HuH-7 (cell line): ENCODE measurements at places on chromosomes 16 and 17.
A peak's percentile ranks its signal among the peaks of the same experiment; 100 is the strongest.

GRCh38 chr17:47802341-47803022 is 19.1 kb downstream of the OSBPL7 start:
- peak; percentile 89 for DNase-seq

DNA sequence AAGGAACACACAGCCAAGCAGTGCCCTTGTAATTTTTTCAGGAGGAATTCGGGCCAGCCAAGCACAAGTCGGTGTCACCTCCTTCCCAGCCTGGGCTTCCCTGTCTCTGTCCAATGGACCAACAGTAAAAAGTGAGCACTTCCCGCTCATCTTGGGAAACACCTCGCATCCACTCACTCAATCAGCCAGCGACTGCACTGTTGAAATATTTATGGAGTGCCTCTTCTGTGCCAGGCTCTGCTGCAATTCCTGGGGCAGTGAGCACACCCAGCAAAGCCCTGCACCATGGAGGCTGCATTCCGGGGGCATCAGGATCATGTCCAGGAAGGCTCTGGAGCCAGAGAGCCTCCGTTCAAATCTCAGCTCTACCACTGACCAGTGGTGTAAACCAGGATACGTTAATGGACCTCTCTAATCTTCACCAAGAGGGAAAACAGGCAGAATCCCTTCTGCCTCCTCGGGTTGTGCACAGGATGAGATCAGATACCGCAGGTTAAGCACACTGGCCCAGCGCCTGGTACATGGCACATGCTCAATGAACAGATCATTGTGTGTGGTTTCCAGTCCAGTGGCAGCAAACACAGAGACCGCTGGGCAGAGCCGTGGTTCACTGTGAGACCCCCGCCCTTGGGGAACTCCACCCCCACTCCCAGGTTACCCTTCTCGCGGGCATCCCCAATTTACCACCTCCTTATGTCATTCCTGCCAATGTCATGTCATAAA is 194.3 kb downstream of the ZNF423 start:
- no peak for DNase-seq

DNA sequence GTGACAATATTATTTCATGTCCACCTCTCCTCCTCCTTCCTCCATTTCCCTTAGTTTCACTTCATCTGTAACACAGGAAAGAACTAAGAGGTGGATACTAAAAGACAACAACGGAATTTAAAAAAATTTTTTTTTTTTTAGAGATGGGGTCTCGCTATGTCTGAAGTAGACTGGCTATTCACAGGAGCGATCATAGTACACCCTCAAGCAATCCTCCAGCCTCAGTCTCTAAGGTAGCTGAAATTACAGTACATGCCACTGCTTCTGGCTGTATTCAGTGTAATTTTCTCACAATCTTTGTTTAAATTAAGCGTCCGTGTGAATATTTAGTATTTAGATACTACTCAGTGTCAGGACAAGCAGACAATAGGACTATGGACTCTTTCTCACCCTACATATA is 35.6 kb downstream of the FBXL20 start:
- no peak for DNase-seq

- no peak for DNase-seq
Observed at GRCh38 chr17:8537734-8538133, 92.8 kb downstream of the MYH10 start.

DNA sequence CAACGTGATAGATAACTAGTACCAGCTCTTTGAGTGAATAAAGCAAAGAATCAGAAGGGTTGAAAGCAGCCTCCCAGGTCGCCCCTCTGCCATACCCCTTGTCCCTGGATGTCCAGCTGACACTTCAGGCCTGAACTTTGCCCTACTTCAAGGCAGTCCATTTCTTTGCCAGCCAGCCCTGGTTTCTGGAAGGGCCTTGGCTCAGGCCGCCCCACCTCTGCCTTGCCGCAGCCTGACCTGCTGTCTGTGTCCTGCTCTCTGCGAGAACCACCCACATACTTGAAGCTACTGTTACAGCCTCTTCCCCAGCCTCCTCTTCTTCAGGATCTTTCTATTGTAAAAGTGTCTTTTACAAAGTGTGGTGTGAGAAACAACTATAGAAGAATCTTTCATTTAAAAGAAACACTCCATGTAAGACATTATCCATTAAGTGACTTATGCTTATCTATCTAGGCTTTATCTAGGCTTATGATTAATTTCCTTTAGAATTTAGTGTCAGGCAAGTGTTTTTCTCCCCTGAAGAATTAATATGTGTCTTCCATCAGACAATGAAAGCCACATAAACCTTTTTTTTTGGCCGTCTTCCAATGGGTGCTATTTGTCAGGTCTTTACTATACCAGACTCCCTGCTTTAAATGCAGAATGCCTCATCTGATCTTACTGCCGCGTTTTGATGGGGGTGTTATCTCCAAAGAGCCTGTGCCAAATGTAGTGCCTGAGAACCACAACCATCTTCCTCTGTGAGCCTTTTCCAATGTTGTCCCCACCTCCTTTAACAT is 133.9 kb downstream of the SOCS1 start:
- no peak for DNase-seq

GRCh38 chr17:7380321-7380720 is 568 bp upstream of the TNK1 start:
- no peak for DNase-seq

GRCh38 chr17:50129353-50129727 is 620 bp downstream of the SAMD14 start:
- no peak for DNase-seq

- no peak for DNase-seq
Observed at GRCh38 chr16:7369204-7369603, 36.6 kb downstream of the RBFOX1 start.

DNA sequence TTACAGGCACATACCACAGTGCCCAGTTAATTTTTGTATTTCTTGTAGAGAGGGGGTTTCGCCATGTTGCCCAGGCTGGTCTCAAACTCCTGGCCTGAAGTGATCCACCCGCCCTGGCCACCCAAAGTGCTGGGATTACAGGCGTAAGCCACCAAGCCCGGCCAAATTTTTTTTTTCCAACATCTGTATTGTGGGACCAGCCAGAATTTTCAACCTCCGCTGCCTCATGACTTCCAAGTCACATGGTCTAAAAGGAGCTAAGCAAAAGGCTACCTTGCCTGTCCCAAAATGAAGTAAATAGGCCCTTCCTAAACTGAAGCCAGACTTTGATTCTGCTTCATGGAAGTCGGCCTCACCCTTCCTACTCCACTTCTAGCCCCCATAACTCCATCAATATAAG is 4.2 kb upstream of the SPAG7 start:
- DNase-seq: no peak

DNA sequence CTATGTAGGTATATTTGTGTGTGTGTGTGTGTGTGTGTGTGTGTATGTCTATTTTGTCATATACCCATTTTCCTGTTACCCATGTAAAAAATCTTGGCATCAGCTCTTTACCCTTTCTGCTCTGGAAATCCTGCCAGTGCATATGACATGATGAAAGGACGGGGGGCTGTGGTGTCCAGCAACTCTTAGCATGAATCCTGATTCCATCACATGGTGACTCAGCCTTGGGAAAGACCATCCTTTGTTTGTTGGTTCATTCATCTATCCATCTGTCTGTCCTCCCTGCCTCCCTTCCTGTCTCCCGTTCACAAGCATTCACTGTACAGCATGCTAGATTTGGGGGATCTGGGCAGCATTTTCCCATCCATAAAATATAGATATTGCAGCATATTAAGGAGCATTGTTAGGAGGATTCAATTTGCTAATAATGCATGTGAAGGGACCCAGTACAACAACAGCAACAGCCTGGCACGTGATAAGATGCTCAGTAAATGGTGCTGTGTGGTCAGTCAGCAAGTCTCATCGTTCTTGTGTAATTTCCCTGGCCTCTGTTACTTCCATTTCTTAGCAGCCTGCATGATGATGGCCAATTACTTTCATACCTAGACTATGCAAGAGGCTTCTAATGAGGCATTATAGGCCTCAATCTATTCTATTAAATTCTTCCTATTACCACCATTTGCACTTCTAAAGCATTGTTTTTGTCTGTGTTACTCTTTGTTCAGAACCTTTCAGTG is 191.0 kb downstream of the PRKCA start:
- no peak for DNase-seq

DNA sequence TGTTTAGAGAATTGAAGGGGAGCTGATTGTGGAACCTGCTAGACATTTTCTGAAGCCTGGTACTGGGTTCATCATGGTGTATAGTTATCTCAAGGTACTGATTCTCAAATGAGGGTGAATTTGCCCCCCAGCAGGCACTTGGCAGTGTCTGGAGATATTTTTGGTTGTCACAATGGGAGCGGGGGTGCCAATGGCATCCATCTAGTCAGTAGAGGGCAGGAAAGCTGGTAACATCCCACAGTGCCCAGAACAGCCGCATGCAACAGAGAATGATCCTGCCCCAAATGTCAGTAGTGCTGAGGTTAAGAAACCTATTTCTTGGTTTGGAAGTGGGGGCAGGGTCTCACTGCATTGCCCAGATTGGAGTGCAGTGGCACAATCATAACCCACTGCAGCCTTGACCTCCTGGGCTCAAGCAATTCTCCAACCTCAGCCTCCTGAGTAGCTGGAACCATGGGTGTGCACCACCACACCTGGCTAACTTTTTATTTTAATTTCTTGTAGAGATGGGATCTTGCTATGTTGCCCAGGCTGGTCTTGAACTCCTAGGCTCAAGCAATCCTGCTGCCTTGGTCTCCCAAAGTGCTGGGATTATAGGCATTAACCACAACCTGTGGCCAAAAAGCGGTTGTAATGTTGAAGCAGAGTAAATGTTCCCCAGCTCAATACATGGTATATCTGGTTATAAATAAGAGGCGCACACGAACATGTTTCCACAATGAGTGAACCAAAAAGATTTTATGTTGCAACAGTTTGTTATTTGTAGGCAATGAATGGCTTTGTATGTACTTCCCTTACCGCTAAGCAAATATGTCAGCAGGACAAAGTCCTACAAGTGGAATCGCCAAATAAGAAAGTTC is 46.4 kb upstream of the EEF2KMT start:
- DNase-seq: peak; percentile 6

DNA sequence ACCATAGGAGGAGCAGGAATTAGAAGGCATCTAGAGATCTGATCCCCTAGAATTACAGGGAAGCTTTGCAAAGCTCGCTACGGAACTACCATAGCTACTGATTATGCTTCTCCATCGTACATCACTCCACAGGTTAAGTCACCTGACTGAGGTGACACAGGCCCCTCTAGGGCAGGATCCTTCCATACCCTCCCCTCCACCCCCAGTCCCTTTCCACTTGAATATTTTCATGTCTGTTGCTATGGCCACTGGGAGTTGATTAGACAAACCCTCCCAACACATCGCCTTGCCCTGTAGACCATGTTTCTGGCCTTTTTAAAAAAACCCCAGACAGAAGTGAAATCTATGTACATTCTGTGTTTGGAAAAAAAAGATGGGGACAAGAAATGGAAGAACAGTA is 287.1 kb downstream of the SOX9 start:
- DNase-seq: no peak

DNA sequence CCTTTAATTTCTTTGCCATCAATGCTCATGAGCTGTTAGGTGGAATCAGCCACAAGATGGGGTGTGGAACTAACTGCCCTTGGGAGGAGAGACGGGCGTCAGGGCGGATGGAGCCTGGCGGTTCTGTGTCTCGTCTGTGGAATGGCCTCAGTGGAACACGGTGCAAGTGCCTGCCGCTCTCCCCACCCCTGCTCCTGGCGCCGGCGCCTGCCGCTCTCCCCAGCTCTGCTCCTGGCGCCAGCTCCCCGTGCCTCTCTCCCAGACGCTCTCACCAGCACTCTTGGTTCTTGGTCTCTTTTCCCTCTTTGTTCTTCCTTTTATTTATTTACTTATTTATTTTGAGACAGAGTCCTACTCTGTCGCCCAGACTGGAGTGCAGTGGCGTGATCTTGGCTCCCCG is 13.2 kb upstream of the RPL13 start:
- no peak for DNase-seq

DNA sequence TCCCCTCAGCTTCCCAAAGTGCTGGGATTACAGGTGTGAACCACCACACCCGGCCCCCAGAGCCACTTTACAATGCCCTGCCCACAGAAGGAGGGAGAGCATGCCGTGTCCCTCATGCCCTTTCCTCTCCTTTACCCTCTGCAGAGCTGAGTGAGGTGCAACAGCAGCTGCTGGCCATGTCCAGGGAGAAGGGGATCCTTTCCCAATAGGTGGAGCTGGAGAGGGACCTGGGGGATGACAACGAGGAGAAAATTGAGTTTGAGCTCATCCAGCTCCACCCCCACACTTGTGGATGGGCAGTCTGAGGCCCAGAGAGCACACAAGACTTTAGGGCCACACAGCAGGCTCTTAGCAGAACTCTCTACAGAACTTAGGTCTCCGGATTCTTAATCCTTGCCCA is 7.9 kb upstream of the GSDMA start:
- DNase-seq: no peak

GRCh38 chr16:22317625-22318024 is 20.4 kb downstream of the POLR3E start:
- DNase-seq: no peak

- peak; percentile 50 for DNase-seq
Observed at GRCh38 chr16:57723170-57723569, 12.4 kb upstream of the KATNB1 start.

DNA sequence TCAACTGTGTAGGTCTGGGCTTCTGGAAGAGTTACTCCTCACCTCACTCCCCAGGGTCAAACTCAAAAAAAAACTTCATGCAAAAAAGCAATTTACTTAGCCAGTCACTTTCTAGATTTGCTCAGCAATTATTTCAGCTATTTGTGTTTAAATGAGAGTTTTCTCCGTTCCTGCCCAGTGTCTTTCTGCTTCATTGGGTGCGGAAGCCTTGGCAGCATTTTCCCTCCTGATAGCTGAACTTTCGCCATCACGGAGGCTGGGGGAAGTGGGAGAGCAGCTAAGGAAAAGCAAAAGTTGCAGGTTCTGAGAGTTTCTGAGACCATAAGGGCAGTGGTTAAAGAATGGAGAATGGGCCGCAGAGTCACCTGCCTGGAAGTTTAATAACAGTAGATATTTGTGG is 287.1 kb upstream of the DYNLRB2 start:
- no peak for DNase-seq

GRCh38 chr17:83144421-83145357 is 65.3 kb downstream of the METRNL start:
- DNase-seq: no peak

- DNase-seq: no peak
Observed at GRCh38 chr16:8377864-8378263, 212.4 kb downstream of the TMEM114 start.

DNA sequence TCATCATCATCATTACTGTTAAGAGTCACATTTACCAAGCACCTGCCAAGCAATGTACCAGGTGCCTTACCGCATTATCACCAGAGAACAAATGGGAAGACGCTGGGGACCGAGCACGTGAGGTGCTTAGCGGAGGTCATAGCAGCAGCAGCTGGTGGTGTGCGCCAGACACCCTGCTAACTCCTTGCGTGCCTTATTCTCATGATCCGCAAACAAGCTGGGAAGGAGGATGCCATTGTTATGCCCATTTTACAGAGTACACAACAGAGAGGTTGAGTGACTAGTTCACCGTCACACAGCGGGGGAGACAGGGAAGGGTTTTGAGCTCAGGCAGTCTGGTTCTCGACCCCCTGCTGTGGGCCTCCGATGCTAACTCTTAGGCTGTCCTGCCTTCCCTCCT is 7.3 kb downstream of the ATP2A3 start:
- DNase-seq: no peak
